NCI-H2029 (cell line): ENCODE measurements at places on chromosomes 7 and 10.

DNA sequence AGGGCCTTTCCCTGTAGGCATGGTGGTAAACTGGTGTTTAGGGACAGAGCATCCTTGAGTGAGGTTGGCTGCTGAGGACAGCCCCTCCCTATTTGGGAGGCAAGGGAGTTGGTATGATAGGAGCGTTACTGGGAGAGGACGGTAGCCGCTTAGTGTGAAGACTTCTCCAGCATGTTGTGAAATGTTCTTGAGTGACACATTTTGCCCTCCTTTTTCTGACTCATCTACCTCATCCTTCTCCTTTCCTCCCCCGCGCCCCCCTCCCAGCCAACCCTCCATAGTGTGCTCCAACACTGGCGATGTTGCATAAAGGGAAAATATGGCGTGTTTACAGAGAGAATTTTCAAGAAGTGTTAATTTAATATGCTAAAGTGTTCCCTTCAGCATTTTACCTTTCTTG is 645.0 kb upstream of the GALNT17 start:
- no peak for DNase-seq

DNA sequence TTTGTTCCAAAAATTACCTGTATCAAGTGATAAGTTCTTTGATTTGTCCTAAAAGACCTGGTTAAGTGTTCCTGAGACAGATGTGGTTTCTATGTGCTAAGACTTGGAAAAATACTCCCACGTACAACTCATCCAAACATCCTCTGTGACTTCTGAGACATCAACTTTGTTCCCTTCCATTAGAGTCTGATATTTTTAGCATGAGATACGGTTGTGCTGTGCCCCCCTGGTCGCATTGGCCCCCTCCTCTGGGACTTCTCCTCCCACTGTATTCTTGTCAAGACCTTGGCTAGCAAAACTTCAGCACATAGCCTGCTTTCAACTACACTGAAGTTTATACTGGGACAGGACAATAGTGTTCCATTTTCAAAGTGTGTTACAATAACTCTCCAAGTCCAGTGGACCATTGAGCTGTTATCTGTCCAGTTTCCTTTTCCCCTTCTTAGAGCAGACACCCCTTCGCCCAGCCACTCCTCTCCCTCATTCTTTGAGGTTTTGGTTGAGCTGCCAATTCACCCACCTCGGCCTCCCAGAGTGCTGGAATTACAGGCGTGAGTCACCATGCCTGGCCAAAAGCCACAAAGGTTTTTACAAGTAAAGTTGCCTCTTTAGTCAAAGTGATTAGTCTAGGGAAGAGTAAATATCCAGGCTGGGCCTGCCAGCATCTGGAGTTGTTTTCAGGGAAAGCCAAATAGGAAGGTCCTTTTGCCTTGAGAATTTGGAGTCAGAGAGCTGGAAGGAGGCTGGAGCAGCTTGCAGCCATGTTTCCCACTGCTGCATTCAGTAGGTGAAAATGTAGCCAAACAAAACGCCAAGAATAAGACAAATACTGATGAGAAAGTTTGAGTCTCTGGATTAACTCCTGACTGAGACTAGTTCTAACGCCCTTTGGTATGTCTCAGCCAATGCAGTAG is 17.8 kb upstream of the PDLIM1 start:
- DNase-seq, result no peak

DNA sequence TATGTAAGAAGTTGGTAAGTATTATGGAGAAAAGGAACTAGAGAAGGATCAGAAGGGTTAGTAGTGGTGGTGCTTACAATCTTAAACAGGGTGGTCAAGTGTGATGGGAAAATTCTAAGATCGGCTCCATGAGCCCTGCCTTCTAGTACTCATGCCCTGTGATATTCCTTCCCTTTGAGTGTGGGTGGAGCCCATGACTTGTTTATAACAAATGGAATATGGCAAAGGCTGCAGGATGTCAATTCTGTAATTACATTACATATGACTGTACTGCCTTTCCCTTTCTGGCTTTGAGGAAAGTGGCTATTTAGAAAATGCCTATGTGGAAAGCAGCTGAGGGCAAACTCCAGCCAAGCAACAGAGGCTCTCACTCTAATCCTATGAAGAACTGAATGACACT is 309.6 kb downstream of the AGMO start:
- no peak for DNase-seq

- no peak for DNase-seq
Observed at GRCh38 chr10:30811276-30812017, 181.9 kb upstream of the LYZL2 start.

DNA sequence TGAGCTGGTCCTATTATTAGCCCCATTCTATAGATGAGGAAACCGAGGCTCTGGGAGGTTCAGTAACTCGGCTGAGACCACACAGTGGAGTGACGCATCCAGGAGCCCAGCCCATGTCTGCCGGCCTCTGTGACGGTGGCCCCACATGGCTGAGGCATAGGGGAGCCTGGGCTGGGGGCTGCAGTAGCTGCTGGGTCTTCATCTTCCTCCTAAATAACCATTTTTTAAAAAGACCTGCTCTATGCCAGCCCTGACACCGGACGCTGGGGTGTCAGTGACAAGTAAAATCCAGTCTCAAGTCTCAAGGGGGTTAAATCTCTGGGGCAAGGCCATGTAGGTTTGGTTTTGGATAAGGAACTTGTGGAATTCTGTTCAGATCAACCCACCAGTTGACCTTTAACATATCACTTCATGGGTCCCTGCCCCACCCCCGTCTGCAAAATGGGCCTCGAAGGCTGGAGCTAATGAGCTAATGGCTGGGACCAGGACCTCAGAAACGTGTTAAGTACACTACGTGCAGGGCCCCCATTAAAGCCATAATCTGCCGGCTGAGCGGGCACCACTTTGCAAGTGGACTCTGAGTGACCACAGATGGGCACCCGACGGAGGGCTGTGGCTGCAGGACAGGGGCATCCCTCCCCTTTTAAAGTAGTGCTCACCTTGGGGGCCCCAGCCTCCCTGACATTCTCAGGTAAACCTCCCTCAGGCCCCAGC is 136.5 kb upstream of the UNC5B start:
- DNase-seq, result no peak

DNA sequence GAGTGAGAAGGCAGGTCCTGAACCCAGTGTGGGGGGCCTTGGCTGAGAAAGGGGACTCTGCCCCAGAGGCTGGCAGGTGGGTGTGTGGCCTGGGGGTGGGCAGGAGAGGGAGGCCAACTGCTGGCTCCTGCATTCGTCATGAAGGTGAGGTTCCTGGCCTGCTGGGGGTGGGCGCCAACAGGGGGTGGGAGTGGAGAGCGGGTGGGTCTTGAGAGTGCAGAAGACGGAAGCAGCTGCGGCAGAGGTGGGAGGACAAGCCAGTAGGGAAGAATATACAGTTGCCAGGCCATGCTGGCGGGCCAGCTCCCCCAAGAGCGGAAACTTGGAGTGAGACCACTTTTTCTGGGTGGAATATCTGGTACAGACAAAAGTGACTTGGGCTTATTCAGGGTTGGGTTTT is 23.4 kb downstream of the GHRHR start:
- no peak for DNase-seq

- DNase-seq, result no peak
Observed at GRCh38 chr10:14016931-14017333, 313.8 kb downstream of the FRMD4A start.

- DNase-seq, result no peak
Observed at GRCh38 chr10:106872176-106872575, 292.3 kb downstream of the SORCS1 start.

GRCh38 chr10:60646966-60647796 is 131.1 kb upstream of the CDK1 start:
- DNase-seq, result no peak

DNA sequence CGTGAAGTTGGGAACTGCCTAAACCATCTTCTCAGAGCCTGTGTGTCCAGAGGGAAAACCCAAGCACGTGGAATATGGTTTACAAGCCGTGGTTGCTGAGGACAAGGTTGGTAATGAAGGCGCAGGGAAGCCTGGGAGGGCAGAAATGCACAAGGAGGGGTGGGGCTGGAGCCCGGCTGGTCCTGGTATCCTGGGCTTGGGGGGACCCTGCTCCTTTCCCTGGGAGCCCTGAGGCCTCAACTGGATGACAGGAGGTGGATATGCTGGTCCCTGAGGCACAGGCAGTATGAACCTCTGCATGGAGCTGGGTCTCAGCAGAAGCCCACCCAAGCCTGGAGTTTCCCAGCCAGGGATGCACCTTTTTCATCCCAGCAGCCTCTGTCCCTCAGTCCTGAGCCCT is 80.3 kb upstream of the RET start:
- DNase-seq, result no peak

DNA sequence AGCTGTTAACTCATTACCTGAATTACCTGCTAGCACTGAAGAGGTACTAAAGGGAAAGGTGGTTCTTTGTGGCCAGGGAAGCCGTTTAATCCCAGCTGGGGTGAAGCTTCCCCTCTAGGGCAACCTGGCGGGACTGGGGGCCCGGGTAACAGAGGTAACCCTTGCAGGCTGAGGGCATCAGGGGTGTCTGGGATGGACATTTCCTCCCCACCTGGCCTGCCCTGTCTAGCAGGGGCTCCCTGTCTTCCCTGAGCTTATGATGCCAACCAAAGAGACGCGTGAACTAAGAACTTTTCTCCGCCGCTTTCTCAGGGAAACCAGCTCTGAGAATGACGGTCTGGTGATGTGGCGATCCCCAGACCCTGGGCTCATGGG is 52.8 kb downstream of the UNC5B start:
- DNase-seq, result no peak

DNA sequence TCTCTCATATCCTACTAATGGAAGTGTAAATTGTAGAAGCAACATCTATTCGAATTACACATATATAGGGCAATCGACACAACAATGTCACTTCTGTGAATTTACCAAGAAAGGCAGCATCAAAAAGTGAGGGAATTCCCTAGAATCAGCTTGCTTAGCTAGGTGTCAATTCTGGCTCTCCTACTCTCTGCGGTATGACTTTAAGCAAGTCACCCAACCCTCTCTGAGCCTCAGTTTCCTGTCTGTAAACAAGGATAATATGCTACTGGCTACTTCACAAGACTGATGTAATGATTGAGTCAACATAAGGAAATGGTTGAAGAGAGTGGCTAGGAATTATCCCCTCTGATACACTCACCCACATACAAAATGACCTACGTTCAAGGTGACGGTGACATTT is 19.4 kb downstream of the CCDC6 start:
- peak; percentile 12 for DNase-seq

GRCh38 chr10:43421201-43421507 is 12.2 kb upstream of the HNRNPF start:
- no peak for DNase-seq

DNA sequence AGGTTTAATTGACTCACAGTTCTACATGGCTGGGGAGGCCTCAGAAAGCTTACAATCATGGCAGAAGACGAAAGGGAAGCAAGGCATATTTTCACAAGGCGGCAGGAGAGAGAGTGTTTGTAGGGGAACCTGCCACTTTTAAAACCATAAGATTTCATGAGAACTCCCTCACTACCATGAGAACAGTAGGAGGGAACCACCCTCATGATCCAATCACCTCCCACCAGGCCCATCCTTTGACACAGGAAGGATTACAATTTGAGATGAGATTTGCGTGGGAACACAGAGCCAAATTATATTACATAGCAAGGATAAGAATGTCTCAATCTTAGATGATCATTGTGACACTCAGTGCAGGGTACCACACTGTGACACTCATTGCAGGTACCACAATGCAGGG is 44.2 kb downstream of the MRPL32 start:
- no peak for DNase-seq

DNA sequence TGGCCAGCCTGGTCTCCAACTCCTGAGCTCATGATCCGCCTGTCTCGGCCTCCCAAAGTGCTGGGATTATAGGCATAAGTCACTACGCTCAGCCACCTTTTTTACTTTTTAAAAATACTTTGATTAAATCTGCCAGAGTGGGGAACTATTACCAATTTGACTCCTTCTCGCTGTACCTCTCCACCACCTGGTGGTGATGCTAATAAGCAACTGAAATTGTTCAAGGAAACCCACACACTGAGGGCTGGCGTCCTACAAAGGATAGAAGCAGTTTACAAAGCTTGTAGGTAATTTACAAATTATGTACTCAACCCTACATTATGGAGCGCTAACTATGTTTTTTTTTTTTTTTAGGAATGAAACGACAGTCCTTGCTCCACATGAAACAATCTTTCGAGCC is 111.1 kb downstream of the CPED1 start:
- no peak for DNase-seq

- DNase-seq, result no peak
Observed at GRCh38 chr7:13057462-13058200, 370.2 kb downstream of the ARL4A start.

- DNase-seq, result no peak
Observed at GRCh38 chr7:33143996-33144718, 14.8 kb downstream of the BBS9 start.

GRCh38 chr10:45040921-45041542 is 40.3 kb downstream of the ZNF22 start:
- DNase-seq, result no peak

DNA sequence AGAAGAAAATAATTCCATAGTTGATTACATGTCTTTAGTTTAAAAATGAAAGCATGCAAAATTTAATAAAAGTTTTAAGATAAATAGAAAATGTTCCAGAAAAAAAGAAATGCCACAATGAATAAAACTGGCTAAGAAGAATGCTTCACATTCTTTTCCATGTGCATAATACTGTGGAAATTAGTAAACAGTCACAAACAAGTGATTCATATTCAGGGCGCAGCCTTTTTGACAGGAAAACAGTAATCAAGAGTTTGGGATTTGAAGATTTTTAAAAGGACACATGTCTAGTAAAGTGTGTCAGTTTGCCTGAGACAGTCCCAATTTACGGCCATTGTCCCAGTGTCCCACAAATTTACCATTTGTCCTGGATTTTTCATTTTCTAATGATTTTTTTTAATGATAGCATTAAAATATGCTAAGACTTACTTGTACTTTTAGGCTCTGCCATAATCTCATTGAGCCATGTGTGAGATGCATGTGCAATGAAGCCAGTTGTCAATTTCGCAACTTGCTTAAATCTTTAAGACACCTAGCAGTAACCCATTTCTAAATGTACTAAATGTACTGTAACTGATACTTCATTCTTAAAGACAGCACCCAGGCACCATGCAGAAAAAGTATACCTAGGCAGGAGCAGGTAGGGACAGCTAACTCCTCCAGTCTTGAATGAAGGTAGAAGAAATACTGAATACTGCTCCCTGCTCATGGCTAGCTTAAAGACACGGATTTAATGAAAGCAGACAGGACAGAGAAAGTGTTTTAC is 46.9 kb downstream of the ZNF438 start:
- no peak for DNase-seq

DNA sequence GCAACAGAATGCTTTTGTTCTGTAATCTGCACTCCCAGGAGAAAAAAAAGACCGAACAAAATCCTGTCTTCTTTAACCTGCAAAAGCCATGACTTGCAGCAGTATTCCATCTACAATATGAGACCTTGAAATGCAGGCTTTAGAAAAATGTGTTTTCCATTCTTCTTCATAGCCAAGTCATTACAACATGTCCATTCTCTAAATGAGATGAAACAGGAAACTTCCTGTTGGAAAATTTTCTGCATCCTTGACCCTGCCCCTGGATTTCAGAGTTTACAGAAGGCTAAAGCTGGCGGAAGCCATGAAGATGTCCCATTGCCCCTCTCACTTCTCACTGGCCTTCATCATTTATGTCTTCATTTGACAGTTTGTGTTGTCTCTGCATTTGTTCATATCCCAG is 546.4 kb downstream of the TNS3 start:
- DNase-seq, result no peak
